ENCODE measurements at places on chromosomes 13 and 19. TPM values are rescaled to one million over a fixed set of nuclear protein-coding genes. Genes with fewer than 3 reads are reported as not detected.
A peak's percentile ranks its signal among the peaks of the same experiment; 100 is the strongest.

The INSR gene
- 13.6 TPM for polyA plus RNA-seq

DNA sequence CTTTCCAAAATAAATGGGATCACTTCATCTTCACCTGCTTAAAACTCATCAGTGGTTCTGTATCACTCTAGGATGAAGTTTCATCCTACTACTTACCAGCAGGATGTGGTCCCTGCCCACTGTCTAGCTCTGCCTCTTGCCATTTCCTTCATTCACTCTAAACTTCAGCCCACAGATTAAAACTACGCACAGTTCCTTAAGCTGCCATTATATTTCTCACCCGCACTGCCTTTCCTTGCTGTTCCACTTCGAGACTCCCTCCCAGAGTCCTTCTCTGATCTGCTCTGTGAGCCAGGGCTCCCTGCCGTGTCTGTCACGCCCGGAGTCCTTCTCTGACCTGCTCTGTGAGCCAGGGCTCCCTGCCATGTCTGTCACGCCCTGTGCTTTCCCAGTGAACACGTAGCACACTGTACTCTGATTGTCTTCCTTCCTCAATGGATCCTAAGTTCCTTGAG, 52.0 kb upstream of the NPAS1 start:
- no peak for DNase-seq

- peak; percentile 67 for DNase-seq
Observed at GRCh38 chr13:44051918-44052675, 172.4 kb downstream of the LACC1 start.

DNA sequence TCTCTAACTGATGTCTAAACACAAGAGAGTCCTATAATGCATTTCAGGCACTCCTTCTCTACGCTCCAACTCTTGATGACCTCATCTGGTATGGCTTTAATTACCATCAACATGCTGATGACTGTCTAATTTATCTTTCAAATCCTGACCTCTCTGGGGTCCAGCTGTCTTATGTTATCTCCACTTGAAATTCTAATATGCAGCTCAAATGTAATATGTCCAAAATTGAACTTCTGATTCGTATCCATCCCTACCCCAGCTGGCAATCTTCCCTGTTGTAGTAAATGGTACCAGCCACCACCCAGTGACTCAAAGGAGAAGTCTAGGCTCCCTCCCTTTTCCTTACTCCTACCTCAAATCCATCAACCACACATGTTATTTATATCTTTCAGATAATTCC, 288.0 kb upstream of the SLC10A2 start:
- DNase-seq = peak; percentile 8

The LILRB1 gene
- polyA plus RNA-seq = 0.71 TPM

GRCh38 chr19:55339889-55340783, 460 bp downstream of the KMT5C start:
- DNase-seq = no peak

The CBLC gene
- not detected for polyA plus RNA-seq

The CGB2 gene
- polyA plus RNA-seq = not detected

DNA sequence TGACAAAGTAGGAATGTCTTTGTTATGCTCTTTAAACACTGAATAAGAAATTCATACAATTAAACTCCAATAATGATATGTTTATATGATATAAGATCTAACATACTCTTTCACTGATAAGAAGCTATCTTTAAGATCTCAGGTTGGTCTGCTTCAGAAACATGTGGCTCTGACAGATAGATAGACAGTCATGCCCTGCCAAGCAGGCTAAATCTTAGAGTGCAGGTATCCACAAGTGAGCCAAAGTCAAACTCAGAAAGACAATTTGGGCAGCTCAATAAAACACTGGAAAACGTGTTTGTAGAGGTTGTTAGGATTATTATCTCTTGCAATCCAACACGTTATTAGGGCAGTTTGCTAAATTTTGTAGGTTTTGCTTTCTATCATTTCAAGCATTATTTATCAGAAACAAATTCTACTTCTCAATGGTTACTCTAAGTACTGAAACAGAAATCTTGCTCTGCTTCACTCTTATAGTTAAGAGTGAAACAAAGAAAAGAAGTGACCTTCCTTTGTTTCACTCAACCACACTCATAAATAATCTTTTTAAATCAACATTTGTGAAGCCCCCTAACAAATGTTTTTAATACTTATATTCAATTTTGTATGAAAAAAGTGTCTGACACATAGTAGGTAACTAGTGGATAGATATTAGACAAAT, 1255.6 kb downstream of the DIAPH3 start:
- DNase-seq = no peak

- no peak for DNase-seq
Observed at GRCh38 chr19:9857920-9858746, 23.0 kb downstream of the PIN1 start.

DNA sequence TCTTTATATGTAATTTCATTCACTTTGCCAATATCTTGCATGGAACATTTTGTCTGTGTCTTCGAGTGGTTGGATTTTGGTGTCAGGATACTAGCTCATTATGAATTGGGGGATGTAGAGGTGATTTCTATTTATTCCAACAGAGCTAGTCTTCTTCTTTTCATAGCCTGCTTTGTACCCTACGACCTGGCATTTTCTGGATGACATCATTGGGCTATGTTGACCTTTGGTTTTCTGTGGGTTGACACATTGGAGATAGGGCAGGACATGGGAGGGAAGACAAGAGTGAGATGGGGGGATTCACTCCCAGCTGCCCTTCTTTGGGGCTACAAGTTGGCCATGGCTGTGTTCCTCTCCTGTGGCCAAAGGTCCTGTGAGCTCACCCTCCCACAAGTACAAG, 38.0 kb downstream of the WTIP start:
- DNase-seq = no peak

DNA sequence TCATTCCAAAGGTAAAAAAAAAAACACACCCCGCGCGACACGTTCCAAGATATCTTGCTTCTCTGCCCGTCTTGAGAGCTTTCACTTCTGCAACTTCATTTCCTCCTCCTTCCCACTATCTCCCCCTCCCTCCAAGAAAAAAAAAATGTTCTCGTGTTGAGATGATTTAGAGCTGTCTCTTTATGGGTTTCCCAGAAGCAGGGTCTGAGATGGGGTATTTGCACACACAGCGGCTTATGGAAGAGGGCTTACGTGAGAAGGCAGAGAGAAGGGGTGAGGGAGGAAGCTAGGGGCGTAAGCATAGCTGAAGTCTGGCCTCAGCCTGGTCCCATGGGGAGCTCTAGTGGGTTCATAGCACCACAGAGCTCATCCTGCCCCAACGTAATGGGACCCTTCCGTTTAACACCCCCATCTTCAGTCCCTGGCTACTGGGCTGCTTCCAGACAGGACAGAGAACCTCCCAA, 31.3 kb upstream of the USE1 start:
- peak; percentile 50 for DNase-seq

The KCNN4 gene
- 0.29 TPM for polyA plus RNA-seq

The PRSS57 gene
- polyA plus RNA-seq = not detected

GRCh38 chr13:77733674-77734073, 36.2 kb downstream of the SLAIN1 start:
- DNase-seq = no peak

GRCh38 chr19:49119411-49120324, at the start of gene PPFIA3:
Gene PPFIA3 (plus strand): TSS chr19:49119544. CDS start chr19:49127874, 8,330 bp downstream.
- DNase-seq = peak; percentile 72

- peak; percentile 58 for DNase-seq
Observed at GRCh38 chr19:3443840-3444694, 36.3 kb downstream of the SMIM24 start.

The MAMSTR gene
- 113 TPM for polyA plus RNA-seq

The S1PR2 gene
- polyA plus RNA-seq = 16.9 TPM

DNA sequence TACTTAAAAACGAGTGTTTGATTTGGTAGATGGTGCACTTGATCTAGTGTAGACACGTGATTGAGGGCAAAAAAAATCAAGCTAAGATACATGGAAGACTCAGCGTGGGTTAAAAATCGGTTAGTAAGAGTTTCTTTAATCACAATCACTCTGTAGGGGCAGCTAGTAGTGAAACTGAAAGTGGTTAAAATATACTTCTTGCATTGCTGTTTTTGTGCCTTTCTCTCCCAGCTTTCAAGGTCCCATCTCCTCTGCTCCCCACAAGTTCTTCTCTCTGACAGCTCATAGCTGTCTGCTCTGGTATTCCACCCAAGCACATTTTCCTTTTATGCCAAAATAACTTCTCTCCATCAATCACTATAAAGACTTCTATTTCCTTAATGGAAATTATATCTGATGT, 1089.7 kb downstream of the EFNB2 start:
- no peak for DNase-seq

- peak; percentile 80 for DNase-seq
Observed at GRCh38 chr19:10227026-10227971, 3.8 kb downstream of the S1PR2 start.

The MBD3L5 gene
- not detected for polyA plus RNA-seq

The SLC6A16 gene
- 0.72 TPM for polyA plus RNA-seq

The SGTA gene
- polyA plus RNA-seq = 75.9 TPM

The ZNF547 gene
- 2.8 TPM for polyA plus RNA-seq

The RFPL4AL1 gene
- polyA plus RNA-seq = not detected

- no peak for DNase-seq
Observed at GRCh38 chr19:51367255-51367564, 1.0 kb upstream of the ETFB start.

DNA sequence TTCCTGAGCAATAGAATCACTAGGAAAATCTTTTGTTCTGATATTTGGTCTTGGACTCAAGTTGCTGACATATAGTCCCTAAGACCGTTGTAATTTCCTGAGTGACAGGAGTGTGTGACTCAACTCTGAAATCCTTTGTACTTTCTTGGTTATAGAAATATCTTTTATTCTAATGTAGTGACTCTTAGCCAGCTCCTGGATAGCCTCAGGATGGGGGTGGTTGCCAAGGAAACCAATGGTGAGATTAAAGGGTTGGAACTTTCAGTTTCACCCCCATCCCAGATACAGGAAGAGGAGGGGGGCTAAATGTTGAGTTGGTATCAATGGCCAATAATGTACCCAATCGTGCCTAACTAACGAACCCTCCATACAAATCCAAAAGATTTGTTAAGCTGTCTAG, 41.8 kb downstream of the MBD3L2B start:
- no peak for DNase-seq

DNA sequence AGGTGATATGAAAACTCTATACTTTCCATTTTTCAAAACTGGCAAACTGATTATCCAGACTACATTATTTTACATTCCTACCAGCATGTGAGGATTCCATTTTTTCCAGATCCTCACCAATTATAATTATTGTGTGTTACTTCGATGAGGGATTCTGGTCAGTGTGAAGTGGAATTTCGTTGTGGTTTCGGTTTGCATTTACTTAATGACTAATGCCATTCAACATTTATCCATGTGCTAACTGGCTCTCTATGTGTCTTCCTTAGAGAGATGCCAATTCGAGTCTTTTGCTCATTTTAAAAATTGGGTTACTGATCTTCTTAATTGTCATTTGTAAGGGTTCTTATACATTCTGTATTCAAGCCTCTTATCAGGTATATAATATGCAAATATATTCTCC, 1551.3 kb upstream of the MIR17HG start:
- DNase-seq = no peak

The METTL21C gene
- polyA plus RNA-seq = 24.3 TPM

- DNase-seq = no peak
Observed at GRCh38 chr19:48955308-48955958, 758 bp downstream of the BAX start.

- no peak for DNase-seq
Observed at GRCh38 chr13:114157869-114158495, 21.1 kb upstream of the CFAP97D2 start.

DNA sequence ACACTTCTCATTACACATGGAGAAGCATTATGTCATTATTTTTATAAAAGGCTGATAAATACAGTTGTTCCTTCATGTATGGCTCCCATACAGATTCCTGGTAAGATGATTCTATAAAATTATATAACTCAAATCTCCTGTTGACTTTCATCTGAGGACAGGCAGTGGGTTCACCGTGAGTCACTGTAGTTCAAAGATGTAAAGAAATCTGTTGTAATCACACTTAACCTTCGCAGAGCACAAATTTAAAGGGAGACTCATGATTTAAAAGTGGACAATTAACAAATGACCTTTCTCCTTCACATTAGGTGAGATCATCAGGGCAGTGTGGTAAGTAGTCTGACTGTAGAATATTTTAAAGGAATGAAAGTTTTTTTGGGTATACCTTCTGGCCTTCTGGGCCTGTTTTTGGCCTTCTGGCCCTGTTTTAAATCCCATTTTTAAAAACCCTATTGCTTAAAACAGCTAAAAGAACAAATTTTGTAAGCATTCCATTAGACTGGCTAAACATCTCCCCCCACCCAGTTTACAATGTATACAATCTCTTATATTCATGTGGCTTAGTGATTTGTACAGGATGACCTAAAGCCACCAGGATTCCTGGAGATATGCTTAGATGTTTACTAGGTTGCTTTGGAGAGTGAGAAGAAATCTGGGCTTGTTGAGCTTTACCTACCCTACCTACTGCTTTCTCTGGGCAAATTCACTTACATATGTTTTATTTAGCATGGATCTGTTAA, 171.2 kb downstream of the ITGBL1 start:
- DNase-seq = no peak

GRCh38 chr13:96792736-96793403, 201.4 kb downstream of the OXGR1 start:
- no peak for DNase-seq

DNA sequence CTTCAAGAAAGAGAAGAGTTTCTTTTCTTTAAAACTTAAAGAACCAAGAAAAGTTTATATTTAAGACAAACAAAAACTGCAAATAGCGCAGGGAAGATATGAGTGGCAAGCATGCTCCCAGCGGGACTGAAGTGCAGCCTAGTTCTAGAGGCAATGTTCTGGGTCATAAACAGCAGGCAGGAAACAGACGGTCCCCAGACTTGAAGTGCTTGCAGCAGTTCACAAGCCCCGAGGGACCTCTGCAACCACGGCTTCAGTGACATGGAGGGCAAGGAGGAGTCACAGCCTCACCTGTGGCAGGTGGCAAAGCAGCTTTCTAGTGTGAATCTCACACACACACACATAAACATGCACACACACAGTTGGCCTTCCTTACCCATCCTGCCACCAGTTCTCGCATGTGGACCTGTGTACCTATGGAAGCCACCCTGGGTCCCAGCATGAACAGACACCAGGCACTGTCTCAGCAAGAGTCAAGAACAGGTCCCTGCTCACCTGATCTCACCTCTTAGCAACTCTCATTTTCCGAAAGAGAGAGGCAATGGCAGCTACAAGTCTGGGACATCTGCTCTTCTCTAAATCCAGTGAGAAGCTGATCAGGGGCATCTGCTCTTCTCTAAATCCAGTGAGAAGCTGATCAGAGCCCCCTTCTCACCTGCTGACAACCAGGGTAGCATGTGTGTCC, 162.0 kb downstream of the EFNB2 start:
- DNase-seq = no peak

- no peak for DNase-seq
Observed at GRCh38 chr13:97120346-97120745, 101.8 kb upstream of the MBNL2 start.

GRCh38 chr19:18379803-18380747, 5.9 kb upstream of the GDF15 start:
- peak; percentile 89 for DNase-seq

All from muscle of arm (tissue), 14 donors.